ENCODE measurements at places on chromosomes 3 and 15.

DNA sequence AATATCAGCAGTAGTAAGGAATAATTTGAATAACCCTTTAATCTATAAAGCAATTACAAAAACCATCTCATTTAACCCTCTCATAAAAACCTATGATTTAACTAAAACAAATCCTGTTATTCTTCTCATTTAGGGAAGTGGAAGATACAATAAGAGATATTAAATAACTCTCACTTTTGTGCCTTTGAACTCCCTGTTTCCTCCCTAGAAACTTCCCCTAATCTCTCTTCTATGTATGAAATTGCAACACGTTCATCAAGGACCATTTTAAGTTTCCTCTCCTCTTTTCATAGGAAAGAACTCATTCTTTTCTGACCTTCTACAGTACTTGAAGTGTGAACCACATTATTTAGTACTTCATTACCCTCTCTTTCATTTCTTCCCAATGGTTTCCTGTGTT lies 18.8 kb upstream of the FAM81A start:
- no peaks in the 10 kb centered on the region for H3K27me3 ChIP-seq
- H3K27ac ChIP-seq, result no peak overlapping the region
- H3K36me3 ChIP-seq, result no peaks in the 10 kb centered on the region
- H3K4me1 ChIP-seq, result no peaks in the 10 kb centered on the region

- H3K36me3 ChIP-seq, result no peaks in the 10 kb centered on the region
- peak overlapping the region; percentile 83 for H3K27ac ChIP-seq
- no peaks in the 10 kb centered on the region for H3K27me3 ChIP-seq
- H3K4me3 ChIP-seq, result no peak overlapping the region
- H3K4me1 ChIP-seq, result peaks cover 71% of the 10 kb centered on the region
- no peak for DNase-seq
Measured at GRCh38 chr15:85545185-85545584, 164.8 kb downstream of the AKAP13 start.

DNA sequence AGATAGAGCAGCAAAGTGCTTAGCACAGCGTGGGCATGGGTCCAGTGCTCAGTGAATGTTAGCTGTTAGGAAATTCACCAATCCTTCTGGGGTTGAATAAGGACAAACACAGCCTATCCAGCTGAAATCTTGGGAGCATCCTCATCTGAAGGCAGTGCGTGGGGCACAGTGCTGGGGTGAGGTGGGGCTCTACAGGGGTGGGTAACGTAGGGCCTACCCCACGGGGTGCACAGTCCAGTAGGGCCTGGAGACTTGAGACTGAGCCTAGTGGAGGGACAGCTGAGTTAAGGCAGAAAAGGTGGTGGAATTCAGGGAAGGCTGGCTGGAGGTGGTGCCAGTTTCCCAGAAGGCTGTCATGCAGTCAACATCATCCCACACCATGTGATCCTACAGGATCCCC lies 73.0 kb downstream of the ISG20 start:
- H3K4me1 ChIP-seq, result peaks cover 5% of the 10 kb centered on the region
- H3K27ac ChIP-seq, result no peak overlapping the region
- H3K27me3 ChIP-seq, result no peaks in the 10 kb centered on the region
- no peaks in the 10 kb centered on the region for H3K36me3 ChIP-seq
- DNase-seq, result no peak

- DNase-seq, result no peak
- no peaks in the 10 kb centered on the region for H3K27me3 ChIP-seq
- H3K27ac ChIP-seq, result no peak overlapping the region
- H3K4me1 ChIP-seq, result no peaks in the 10 kb centered on the region
Measured at GRCh38 chr15:77002436-77002835, 7.5 kb downstream of the PSTPIP1 start.

- H3K4me3 ChIP-seq, result no peak overlapping the region
- no peak for DNase-seq
- no peaks in the 10 kb centered on the region for H3K4me1 ChIP-seq
- no peaks in the 10 kb centered on the region for H3K36me3 ChIP-seq
- no peak overlapping the region for H3K27ac ChIP-seq
Measured at GRCh38 chr3:32973982-32974381, 22.5 kb downstream of the CCR4 start.

DNA sequence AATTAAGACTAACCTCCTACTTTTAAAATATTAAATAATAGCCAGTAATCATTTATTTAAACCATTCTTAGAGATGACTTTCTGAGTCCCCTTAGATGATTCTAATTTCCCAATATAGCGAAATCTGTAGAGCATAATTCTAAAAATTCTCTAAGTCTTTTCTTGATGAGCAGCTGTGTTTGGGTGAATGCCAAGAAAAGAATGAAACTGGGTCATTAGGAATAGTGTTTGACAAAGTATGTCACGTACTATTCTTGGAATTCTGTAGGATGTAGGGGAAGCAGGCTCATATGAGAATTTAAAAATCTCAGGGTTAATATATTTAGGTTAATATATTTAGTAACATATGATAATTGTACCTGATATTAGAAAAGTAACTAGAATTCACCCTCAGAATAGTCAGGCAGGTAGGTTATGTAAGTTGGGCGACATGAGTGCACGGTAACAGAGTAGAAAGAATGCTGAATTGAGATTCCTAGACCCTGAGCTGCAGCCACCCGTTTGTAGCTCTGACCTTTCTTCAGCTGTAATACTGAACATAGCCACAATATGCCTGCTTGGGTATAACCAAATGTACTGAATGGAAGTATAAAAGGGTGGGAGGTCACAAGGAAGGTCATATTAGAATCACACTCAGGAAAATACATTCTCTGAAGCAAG lies 524.3 kb downstream of the UNC13C start:
- H3K4me1 ChIP-seq, result no peaks in the 10 kb centered on the region
- no peaks in the 10 kb centered on the region for H3K36me3 ChIP-seq
- no peak overlapping the region for H3K27ac ChIP-seq
- no peak for DNase-seq

- H3K4me3 ChIP-seq, result peak overlapping the region; percentile 10
- H3K27ac ChIP-seq, result no peak overlapping the region
- H3K4me1 ChIP-seq, result peaks cover 7% of the 10 kb centered on the region
- DNase-seq, result peak; percentile 36
- no peaks in the 10 kb centered on the region for H3K27me3 ChIP-seq
Measured at GRCh38 chr3:55481744-55482495, 5.2 kb downstream of the WNT5A start.

GRCh38 chr3:153974614-153975013 lies 146.6 kb upstream of the ARHGEF26 start:
- H3K36me3 ChIP-seq, result no peaks in the 10 kb centered on the region
- H3K4me1 ChIP-seq, result no peaks in the 10 kb centered on the region
- no peak for DNase-seq
- no peaks in the 10 kb centered on the region for H3K27me3 ChIP-seq
- no peak overlapping the region for H3K4me3 ChIP-seq

DNA sequence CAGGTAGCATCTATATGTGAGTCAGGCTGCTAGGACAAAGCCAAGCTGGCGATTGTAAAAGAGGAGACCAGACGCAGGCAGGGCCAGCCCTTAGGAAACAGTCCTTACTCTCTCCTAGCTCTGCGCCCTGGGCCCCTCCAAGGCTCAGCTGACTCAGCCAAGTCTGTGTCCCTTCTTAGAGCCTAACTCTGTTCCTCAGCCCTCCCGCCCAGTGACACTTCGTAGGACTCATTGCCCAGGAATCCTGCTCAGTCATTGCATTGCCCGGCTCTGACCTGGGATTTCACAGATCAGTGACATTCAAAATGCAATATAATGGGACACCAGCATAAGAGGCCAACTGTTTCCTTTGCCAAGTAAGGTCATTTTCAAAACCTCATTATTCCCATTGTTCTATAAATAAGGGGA lies 244.2 kb downstream of the TLE3 start:
- H3K4me3 ChIP-seq, result no peak overlapping the region
- no peaks in the 10 kb centered on the region for H3K36me3 ChIP-seq
- no peaks in the 10 kb centered on the region for H3K4me1 ChIP-seq
- H3K27me3 ChIP-seq, result no peaks in the 10 kb centered on the region

DNA sequence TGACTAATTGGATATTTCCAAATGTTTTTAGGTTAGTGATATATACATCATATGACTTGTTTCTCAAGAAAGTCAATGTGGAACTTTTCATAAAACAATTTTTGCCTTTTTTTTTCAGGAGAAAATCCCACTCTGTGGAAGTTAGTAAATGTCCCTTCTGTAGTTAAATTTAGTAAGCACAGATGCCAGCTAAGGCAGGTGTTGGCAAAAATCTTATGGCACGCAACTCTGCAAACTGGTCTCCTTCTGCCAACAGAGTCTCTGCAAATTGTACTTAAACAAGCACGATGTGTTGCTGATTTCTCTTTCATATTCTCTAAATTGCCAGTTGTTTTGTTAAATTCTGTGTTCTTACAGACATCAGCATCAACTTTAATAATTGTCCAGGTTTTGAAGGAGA lies 233.8 kb downstream of the IL5RA start:
- H3K4me3 ChIP-seq, result no peak overlapping the region
- H3K27ac ChIP-seq, result no peak overlapping the region
- no peaks in the 10 kb centered on the region for H3K4me1 ChIP-seq
- no peaks in the 10 kb centered on the region for H3K27me3 ChIP-seq
- DNase-seq, result no peak
- H3K36me3 ChIP-seq, result no peaks in the 10 kb centered on the region

DNA sequence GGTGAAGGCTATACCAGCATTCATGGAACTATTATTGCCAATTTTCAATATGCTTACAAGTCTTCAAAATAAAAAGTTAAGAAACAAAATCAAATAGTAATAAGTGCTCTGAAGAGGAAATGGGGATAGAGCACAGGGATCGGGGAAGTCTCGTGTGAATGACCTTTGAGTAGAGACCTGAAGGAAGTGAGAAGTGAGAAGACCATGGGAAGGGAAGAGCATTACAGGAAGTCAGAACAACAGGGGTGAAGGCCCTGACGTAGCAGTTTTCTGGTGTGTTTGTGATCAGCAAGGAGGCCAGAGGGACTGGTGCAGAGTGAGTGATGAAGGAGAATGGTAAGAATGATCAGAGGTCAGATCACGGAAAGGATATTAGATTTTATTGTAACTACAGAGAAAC lies 48.1 kb downstream of the STAC start:
- no peaks in the 10 kb centered on the region for H3K27me3 ChIP-seq
- no peak overlapping the region for H3K27ac ChIP-seq
- no peaks in the 10 kb centered on the region for H3K4me1 ChIP-seq
- no peak for DNase-seq

GRCh38 chr3:23084367-23084766 lies 118.8 kb upstream of the UBE2E2 start:
- no peak overlapping the region for H3K4me3 ChIP-seq
- no peaks in the 10 kb centered on the region for H3K36me3 ChIP-seq
- no peak for DNase-seq
- H3K4me1 ChIP-seq, result peaks cover 27% of the 10 kb centered on the region
- H3K27me3 ChIP-seq, result no peaks in the 10 kb centered on the region

DNA sequence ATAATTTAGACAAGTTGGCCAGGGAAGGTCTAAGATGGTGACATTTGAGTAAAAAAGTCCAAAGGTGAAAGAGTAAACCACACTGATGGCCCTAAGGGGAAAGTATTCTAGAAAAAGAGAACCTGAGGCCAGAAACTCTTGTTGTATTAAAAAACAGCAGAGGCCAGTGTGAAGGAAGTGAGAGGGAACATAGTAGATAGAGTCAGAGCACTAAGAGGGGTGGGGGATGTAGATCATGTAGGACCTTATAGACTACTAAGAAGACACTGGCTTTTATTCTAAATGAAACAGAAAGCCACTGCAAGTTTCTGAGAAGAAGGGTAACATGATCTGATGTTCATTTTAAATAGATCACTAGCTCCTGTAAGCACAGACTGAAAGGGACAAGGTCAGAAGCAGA lies 14.5 kb downstream of the POLQ start:
- H3K36me3 ChIP-seq, result no peaks in the 10 kb centered on the region
- H3K4me1 ChIP-seq, result no peaks in the 10 kb centered on the region
- no peak overlapping the region for H3K4me3 ChIP-seq
- no peaks in the 10 kb centered on the region for H3K27me3 ChIP-seq

- H3K4me1 ChIP-seq, result no peaks in the 10 kb centered on the region
- no peak overlapping the region for H3K4me3 ChIP-seq
- DNase-seq, result no peak
- no peaks in the 10 kb centered on the region for H3K27me3 ChIP-seq
- H3K27ac ChIP-seq, result no peak overlapping the region
- no peaks in the 10 kb centered on the region for H3K36me3 ChIP-seq
Measured at GRCh38 chr3:112967828-112968227, 7.1 kb downstream of the CD200R1 start.

- H3K4me3 ChIP-seq, result no peak overlapping the region
- no peaks in the 10 kb centered on the region for H3K36me3 ChIP-seq
- no peaks in the 10 kb centered on the region for H3K4me1 ChIP-seq
- no peak for DNase-seq
- H3K27ac ChIP-seq, result no peak overlapping the region
Measured at GRCh38 chr15:29424118-29424517, 154.5 kb upstream of the NSMCE3 start.

GRCh38 chr3:99355465-99355864 lies 282.9 kb upstream of the COL8A1 start:
- H3K4me3 ChIP-seq, result no peak overlapping the region
- no peaks in the 10 kb centered on the region for H3K4me1 ChIP-seq
- H3K27me3 ChIP-seq, result no peaks in the 10 kb centered on the region
- DNase-seq, result no peak

GRCh38 chr3:165446555-165446954 lies 250.4 kb upstream of the SLITRK3 start:
- no peak overlapping the region for H3K4me3 ChIP-seq
- DNase-seq, result no peak
- H3K27me3 ChIP-seq, result no peaks in the 10 kb centered on the region
- no peak overlapping the region for H3K27ac ChIP-seq

GRCh38 chr3:8574040-8574669 lies 70.4 kb downstream of the SSUH2 start:
- H3K27me3 ChIP-seq, result no peaks in the 10 kb centered on the region
- H3K36me3 ChIP-seq, result no peaks in the 10 kb centered on the region
- DNase-seq, result no peak
- no peak overlapping the region for H3K4me3 ChIP-seq
- no peaks in the 10 kb centered on the region for H3K4me1 ChIP-seq

GRCh38 chr15:79989682-79990081 lies 18.7 kb upstream of the BCL2A1 start:
- no peak for DNase-seq
- H3K4me3 ChIP-seq, result no peak overlapping the region

DNA sequence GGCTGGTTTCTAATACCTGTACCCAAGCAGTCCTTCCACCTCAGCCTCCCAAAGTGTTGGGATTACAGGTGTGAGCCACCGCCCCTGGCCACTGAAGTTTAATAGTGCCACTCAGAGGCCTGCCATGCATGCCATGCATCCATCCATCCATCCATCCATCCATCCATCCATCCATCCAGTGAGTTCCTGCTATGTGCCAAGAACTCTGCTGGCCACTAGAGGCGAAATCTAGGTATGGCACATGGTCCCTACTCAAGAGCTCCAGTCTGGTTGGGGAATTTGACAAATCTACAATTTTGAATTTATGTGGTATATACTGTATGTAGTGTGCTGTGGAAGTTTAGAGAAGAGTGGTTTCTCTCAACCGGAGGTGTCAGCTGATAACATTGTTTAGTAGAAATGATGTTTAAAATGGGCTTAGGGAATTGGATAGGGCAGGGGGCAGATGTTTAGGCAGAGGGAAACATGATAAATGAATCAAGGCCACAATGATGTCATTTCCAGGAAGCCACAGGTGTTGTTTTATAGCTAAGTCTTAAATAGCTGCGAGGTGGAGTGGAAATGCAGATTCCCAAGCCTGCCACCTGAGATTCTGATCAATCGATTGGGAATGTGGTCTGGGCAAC lies 384.4 kb upstream of the C2CD4B start:
- H3K36me3 ChIP-seq, result no peaks in the 10 kb centered on the region
- no peaks in the 10 kb centered on the region for H3K27me3 ChIP-seq
- peaks cover 50% of the 10 kb centered on the region for H3K4me1 ChIP-seq

All from thyroid gland (tissue), 4 donors.